ENCODE measurements at places on chromosomes 6 and 20.

- DNase-seq: no peak
Measured at GRCh38 chr20:44703956-44704488, 11.1 kb upstream of the CCN5 start.

DNA sequence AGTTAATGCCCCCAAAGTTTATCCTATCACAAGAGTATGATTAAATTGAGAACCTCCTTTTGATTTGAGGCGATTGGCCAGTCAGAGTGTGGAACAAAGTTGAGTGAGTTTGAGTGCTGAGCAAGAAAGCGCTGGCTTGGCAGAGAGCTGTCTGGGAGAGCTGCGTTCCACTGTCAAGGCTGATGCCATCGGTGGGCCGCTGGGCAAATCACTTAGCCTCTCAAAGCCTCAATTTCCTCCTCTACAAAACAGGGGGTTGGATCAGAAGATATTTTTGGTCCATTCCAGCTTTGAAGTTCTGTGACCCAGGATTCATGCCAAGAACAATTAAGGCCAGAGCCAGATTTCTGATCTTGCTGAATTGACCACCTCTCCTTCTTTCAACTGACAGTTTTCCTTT lies 60.2 kb downstream of the TMEM242 start:
- no peak for DNase-seq

GRCh38 chr6:138979365-138979764 lies 8.7 kb downstream of the REPS1 start:
- no peak for DNase-seq

- no peak for DNase-seq
Measured at GRCh38 chr6:154488802-154489437, 21.6 kb downstream of the CNKSR3 start.

- DNase-seq: no peak
Measured at GRCh38 chr6:17311595-17312311, 30.6 kb downstream of the RBM24 start.

DNA sequence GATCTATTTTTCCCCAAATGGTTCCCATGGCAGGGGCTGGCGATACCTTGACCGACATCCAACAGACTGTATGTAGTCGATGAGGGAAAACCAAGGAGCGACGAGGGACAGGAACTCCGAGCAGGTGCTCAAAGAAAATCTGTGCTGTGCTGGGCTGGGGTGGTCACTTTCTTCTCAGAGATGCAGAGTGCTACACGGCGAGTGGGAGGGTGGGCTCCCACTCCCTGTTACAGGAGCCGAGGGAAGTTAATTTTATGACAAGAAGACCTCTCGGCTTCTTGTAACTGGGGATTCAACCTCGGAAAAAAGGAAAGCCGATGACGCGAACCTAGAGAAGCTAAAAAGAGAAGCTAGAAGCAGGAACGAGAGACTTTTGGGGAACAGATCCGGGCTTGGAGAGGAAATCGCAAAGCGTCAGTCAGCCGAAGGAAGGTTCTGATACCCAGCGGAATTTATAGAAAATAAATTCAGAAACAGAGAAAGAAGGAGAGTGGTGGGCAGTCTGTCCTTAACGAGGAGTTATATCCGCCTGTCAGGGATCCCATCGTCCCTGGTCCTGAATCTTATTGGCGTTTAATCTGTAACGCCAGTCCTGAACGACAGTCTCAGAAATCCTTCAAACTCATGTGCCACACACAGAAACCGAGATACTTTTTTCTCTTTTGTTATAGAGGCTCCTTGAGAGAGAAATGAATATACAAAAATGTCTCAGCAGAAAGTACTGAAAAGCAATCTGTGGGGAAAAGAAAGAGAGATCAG lies 84.6 kb upstream of the ZNF322 start:
- DNase-seq: no peak

DNA sequence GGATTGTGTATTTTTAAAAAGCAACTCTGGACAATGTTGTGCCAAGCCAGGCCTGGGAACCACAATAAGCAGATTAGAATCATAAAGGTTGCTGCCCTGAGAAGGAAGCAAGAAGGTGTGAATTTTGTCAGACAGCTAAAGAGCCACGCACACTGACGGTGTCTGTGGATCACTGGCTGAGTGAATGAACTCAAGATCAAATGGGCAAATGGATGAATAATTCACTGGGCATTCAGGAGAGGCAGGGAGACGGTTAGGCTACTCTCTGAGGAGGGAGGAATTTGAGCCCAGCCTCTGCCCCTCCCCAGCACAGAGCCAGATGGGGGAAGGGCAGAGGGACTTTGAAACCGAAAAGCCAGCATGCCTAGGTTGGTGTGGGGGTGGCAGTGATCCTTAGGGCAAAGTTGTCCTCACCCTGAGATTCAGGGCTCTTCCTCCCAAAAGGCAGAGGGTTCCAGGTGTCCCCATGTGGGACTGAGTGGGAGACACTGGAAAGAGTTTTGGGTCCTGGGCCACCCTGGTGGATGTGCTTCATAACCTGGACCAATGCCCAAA lies 19.5 kb upstream of the SLC22A7 start:
- DNase-seq: no peak
